ENCODE measurements at places on chromosomes 5 and 9.
A peak's percentile ranks its signal among the peaks of the same experiment; 100 is the strongest.

DNA sequence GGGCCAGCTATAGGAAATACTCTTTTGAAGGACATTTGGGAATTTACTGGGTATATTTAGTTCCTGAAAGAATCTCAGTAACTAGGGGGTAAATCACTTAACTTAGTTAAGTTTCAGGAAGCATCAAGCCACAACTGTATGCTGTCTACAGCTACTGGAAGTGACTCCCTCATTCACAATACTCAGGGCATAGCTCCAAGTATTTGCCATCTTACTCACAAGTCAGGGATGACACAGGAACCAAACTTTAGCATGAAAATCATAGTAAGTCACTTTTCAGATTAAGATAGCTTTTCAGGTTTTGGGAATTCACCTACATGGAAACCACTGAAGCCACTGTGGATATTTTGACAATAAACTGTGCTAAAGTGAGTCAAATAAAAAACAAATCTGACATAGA lies 242.4 kb upstream of the ATP10B start:
- no peak for DNase-seq

GRCh38 chr5:127602896-127603844 lies 45.7 kb upstream of the CTXN3 start:
- no peak for DNase-seq

GRCh38 chr9:111094433-111094924 lies 56.2 kb upstream of the LPAR1 start:
- DNase-seq = no peak

- DNase-seq = no peak
Measured at GRCh38 chr5:19866090-19866450, 121.9 kb downstream of the CDH18 start.

DNA sequence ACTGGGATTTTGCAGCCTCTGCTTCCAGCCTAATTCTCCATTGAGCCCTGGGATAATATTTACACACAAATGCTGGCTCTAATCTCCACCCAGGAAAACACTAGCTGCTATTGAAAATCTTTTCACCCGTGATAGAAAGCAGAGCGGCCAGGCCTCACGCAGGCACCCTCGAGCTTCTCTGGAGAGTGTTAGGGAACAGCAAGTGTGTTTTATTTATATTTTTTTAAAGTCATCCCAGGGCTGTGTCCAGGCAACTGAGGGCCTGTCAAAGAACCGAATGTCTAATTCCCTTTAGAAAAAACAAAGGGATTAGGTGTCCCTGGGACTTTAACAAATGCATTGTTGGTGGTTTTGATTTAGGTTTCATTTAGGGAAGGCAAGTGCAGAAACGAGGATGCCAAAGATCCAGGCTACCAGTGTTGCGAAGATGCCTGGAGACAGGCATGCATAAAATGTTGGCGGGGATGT lies 51.2 kb upstream of the SPRY4 start:
- DNase-seq = no peak

DNA sequence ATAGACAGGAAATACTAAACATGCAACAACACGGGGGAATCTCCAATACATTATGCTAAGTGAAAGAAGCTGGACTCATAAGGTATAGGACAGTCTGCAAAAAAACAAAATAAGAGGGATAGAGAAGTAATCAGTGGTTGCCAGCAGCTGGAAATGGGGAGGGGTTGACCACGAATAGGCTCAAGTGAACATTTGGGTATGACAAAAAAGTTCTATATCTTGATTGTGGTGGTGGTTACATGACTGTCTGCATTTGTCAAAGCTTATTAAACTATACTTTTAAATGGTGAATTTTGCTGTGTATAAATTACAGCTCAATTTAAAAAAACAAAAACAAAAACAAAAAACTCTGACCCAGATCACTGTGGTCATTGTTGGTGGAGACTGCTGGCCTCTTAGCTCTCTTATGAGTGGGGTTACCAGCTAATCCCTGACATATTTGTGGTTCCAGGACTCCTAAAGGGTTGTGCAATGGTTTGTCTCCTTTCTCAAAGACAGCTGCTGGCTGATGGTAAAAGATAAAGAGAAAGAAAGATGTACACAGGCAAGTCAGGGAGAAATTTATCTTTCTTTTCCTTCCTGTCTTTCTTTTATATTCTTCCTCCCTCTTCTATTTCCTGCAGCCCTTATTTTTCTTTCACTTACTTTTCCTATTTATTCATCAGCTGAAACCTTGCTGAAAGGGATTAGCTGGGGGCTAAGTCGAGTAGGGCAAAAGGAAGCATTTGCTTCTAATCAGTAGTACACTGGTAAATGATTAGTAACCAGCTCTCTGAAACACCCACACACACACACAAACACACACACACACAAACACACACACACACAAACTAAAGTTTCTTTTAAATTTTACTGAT lies 42.6 kb upstream of the APC start:
- DNase-seq = no peak

- DNase-seq = no peak
Measured at GRCh38 chr9:14608540-14608939, 84.7 kb downstream of the ZDHHC21 start.

DNA sequence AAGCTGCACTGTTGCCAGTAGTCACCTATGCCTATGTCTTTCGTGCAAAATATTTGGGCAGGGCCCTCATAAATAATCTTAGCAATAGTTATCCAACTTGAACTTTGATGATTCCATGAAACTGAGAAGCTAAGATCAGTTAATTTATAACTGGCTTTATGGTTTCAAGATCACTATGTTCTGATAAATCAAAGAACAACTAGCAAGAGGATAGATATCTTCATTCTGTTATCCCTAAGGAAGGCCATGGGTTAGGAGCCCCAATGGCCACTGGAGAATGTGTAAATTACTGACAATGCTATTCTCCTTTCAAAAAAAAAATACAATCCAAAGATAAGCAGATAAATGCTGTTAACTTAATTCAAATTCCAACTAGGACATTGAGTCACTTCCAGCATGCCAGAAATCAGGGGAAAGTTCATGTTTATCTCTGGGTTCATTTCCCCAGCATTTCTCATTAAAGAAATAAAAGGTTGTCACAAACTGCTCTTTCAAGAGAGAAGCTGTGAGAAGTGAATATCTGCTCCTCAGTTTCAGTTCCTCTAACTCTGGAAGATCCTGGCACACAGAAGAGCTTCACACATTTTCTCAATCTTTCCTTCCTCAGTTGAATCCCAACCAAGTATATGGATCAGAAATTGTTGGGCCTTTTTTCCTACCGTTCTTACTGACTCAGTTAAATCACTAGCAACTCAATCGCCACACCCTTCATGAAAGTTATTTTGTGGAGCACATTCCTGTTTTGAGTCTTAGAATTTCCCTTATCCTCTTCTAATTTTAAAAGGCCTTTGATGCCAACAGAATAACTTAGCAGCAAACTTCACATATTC lies 59.6 kb upstream of the SLC1A1 start:
- DNase-seq = no peak

DNA sequence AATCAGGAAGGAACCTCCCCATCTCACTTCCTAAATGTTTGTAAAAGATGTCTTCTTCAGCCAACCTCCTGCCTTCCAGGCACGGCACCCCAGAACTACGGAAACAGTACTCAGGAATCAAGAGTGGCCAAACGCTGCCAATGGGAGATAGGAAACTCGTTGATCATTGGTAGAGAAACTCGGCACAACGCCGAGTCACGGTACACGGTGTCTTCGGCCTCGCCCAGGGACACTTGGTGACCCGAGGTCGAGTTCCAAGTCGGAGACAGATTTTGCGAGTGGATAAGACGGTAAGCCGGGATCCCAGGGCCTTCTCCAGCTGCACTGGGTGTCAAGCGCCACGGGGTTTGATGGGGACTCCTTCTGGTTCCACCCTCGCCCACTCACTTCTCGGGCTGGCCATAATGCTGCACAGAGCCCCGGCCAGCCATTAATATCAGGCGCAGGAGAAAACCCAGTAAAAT lies 343 bp downstream of the KIAA0825 start:
- peak; percentile 49 for DNase-seq

GRCh38 chr5:1298723-1299510 lies 4.0 kb upstream of the TERT start:
- DNase-seq = no peak

- DNase-seq = no peak
Measured at GRCh38 chr5:19928562-19929421, 59.2 kb downstream of the CDH18 start.

DNA sequence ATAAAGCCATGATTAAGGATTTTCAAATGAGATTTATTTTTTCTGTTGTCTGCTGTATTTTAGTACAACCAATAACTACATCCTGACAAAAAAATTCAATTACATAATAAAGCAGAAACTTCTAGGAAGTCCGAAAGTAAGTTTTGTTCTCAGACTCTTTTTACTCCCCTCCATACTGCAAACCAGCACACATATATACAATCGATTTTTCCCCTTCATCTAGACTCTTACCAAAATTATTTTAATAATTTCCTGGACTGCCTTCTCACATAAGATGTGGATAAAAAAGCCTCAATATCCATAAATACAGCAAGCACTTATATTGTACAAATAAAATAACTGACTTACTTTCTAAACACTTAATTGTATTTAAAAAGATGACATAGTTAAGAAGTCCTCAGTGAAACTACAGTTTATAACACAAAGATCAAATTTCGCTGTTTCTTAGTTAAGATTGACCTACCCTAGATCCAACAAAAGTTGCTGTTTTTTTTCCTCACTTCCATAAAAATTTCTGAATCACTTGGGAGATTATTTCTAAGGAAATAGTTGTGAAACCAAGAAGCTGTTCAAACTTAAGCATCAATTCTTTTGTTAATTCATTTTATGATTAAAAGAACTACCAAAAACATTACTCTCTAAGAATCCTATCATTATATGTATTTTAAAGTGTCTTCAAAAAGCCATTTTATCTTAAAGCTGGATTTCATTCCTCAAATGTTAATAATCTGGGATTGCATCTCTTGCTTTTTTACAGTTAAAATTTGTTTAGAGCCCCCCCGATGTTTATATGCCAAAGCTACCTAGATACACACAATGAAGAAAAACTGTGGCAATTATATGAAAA lies 74.7 kb upstream of the IFNE start:
- no peak for DNase-seq

DNA sequence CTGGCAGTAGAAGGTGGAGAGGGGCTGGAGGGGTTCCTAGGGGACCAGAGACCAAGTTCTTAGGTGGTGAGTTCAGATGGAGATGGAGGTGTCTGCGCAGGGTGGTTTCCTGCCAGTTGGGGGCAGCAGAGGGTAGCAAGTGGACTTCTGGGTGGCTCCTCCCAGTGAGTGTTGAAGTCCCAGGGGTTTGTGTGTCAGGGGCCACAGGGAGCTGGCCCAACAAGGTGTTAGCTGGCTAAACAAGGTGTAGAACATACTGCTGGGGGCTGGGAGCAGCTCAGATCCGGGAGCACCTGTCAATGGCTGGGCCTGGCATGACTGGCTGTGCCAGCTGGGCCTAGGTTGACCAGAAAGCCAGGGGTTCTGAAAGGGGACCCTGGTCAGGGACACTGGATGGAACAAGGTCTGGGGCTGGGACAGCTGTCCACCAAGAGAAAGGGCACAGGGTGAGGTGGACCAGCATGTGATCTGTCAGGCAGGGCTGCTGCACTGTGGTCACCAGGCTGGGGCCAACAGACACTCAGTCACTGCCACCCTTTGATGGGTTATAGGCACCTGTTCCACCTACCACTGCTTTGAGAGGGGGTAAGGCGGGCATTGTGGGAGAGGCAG lies 35.6 kb downstream of the DAB2IP start:
- peak; percentile 47 for DNase-seq

GRCh38 chr5:78908173-78909061 lies 76.7 kb downstream of the ARSB start:
- no peak for DNase-seq

DNA sequence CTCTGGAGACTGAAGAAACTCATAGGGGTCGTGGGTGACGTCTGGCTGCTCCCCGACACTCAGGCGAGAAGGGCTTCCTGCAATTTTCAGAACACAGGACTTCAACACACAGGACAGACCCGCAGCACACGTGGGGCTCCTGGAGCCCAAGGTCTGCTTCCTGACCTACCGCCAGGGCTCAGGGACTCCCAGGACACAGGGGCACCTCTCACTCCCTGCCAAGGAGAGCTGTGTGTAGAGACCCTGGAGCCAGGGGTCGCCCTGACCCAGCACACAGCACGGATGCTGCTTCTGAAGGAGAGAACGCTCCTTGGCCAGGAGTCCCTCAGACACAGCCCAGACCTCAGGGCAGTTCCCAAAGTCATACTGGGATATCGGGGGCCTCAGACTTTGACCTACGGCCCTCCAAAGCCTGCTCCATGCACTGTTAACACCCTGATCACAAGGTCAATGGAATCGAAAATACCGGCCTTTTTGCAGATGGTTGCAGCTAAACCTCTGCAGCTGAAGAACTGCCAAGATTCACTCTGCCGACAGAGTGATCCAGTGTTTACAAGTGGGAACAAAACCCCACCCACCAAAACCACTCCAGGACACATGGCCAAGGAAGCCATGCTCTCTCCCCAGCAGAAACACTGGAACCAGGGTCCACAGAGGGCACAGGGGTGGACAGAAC lies 13.8 kb upstream of the ZDHHC11 start:
- DNase-seq = no peak

GRCh38 chr9:92982130-92982529 lies 34.8 kb downstream of the FGD3 start:
- no peak for DNase-seq

DNA sequence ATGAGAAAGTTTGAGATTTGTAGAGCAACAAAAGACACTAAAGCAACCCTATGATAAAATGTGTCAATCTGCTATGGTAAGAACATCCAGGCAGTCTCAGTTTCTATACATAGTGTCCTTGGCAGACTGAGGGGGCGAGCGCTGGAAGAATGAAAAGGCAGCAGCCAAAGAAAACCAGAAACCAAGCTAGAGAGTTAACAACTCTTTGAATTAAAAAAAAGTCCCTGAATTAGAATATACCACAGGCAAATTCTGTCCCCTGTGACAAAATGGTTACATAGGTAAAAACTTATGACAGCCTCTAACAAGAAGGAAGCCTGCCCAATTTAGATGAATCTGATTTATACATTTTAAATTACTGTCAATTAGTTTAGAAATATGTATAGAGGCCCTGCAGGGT lies 106.7 kb downstream of the OXCT1 start:
- DNase-seq = no peak

DNA sequence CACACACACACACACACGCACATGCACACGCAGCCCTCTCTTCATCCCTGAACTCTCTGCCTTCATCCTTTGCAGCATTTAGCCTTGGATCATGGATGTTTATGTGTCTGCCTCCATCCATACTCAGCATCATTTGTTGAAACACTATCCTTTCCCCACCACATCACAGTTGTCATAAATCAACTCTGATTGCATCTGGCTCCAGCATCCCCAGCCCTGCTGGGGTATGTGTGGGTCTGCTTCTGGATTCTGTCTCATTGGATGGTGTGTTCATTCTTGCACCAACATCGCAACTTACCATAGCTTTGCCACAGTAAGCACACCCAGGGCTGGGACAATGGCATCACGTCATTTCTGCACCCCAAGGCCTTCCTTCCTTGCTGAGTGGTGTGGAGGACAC lies 175.4 kb downstream of the RGS3 start:
- DNase-seq = no peak

DNA sequence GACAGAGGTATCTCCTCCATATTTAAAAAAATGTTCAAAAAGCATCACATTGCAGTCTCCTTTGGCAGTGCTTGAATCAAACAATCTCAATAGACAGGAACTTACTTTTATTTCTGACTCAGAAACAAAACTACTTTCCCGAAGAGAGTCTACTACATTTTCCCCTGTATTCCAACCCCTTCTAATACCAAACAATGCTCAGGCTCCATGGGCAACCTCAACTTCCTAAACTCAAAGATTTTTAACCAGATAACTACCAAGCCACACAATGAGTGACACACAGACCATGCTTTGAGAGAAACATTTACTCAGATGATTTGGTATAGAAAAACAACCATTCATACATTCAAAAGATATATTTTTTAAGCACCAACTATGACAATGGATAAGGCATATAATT lies 70.5 kb downstream of the APBA1 start:
- DNase-seq = no peak

- no peak for DNase-seq
Measured at GRCh38 chr9:86856259-86856658, 91.0 kb downstream of the GAS1 start.
